ENCODE measurements at places on chromosomes 2 and 18.

DNA sequence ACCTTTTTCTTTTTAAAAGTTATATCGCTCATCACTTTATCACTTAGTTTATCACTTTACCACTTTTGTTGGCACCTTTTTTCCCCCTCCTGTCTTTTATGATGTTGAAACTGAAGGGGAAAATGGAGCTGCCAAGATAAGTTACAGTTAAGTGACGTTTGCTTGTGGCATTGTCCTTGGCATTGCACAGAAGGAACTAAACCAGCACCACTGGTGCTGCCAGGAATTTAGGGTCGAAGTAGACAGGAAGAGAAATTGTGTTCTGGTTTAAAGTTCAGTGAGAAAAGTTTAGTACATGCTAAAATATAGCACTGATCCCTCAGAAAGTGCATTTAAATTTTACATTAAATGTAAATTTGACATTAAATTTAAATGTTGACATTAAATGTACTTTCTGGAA, 49.9 kb downstream of the MYO1B start:
- DNase-seq = no peak

DNA sequence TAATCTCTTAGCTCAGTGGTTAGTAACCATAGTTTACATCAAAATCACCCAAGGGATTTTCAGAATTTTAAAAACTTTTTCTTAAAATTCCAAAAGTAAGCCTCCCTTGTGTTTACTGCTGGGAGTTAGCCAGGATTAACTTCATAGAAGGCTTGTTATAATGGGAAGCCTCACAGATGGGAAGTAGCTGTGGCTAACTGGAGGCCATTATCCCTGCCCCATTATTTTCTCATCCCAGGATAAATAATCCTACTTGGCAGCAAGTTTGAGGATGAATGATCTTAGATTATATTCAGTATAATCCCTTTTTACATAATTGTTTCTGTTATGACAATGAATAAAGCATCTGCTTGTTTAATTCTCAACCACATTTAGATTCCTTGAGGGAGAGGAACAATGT, 25.5 kb downstream of the PLEK start:
- DNase-seq = no peak

- no peak for DNase-seq
Observed at GRCh38 chr2:71930049-71930681, 217.5 kb downstream of the CYP26B1 start.

- no peak for DNase-seq
Observed at GRCh38 chr2:46015671-46016070, 281.5 kb upstream of the EPAS1 start.

DNA sequence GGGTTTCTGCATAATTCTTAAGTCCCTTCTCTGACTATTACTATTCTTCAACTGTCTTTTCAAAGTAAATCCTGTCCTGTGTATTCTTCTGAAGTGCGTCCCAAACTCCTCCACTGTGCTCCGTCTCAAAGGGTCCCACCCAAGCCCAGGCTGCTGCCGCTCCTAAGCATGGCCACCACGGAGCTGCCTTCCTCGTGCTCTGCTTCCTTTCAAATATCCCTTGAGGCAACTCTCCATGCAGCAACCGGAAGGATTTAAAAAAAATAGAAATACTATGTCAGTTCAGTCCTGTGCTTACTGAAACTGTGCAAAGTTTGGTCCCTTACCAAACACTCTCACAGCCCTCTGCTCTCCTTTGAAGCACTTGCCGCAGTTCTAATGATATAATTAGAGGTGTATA, 116.1 kb downstream of the NOL10 start:
- DNase-seq = no peak

DNA sequence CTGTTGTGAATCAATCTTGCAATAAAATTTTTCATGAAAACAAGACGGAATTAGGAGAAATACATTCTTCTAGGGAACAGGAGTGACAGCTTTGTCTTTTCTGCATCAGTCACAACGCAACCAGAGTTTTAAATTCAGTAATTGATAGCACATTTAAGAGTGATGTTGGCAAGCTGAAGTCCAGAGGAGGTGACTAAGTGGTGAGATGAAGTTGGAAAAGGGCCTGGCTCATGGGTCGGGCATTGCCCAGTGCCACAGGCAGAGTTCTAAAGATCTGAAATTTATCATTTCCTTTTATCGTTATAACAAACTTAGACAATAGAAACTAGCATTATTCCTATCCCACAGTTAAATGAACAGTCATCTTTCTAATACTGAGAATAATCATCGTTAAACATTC, 764.6 kb upstream of the ZEB2 start:
- no peak for DNase-seq

- no peak for DNase-seq
Observed at GRCh38 chr2:69514406-69514805, 77.2 kb upstream of the NFU1 start.

- DNase-seq = no peak
Observed at GRCh38 chr2:167342769-167343168, 454.5 kb downstream of the XIRP2 start.

DNA sequence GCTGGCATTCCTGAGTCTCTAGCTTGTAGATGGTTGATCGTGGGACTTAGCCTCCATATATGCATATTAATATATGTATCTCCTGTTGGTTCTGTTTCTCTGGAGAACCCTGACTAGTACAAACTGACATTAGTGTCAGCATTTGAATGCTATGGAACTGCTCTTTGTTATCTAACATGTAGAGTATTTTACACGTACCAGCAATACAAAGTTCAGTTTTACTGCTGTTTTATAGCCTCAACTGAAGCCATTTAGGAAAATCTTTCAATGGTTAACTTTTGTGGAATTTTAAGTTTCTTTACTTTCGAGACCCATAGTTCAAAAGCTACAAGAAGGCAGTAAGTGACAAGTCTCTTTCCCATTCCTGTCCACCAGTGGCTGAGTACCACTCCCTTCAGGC, 418.4 kb downstream of the NUP35 start:
- DNase-seq = no peak

- DNase-seq = no peak
Observed at GRCh38 chr2:74010087-74010541, 25.4 kb downstream of the TET3 start.

DNA sequence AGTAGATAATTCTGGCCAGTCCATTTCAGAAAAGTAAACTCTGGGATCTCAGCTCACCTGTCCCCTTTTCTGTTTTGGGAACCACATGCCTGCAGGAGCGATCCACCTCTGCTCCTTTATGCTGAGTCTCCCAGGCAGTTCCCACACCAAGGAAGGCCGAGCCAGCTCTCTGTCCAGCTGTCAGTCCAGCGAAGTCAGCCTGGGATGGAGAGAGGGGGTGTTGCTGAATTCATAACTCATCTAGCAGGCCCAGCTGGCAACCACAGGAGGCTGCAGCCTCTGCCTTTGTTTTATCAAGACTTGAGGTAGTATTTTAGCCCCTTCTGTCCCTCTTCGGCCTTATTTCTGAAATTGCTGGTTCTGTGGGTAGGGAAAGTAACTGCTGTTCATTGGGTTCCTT, 209.9 kb downstream of the ARL4C start:
- no peak for DNase-seq

DNA sequence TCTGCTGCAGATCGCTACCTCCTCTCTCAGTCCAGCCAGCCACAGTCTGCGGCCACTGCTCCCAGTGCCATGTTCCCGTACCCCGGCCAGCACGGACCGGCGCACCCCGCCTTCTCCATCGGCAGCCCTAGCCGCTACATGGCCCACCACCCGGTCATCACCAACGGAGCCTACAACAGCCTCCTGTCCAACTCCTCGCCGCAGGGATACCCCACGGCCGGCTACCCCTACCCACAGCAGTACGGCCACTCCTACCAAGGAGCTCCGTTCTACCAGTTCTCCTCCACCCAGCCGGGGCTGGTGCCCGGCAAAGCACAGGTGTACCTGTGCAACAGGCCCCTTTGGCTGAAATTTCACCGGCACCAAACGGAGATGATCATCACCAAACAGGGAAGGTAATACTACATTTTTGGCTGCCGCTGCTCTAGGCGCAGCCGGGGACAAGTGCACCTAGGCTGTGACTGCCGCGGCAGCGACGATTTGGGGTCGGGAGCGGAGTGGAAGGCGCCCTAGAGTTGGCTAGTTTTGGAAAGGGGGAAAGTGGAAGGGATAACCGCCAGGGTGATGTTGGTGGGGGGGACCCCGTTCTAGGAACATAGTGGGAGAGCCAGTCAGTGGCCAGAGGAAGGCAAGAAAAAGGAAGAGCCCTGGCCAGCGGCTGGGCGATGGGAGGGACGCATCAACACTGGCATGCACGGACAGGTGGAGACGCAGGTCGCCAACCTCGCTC, 776 bp downstream of the TBR1 start:
- no peak for DNase-seq

- DNase-seq = no peak
Observed at GRCh38 chr2:173401716-173402326, 47.1 kb downstream of the CDCA7 start.

DNA sequence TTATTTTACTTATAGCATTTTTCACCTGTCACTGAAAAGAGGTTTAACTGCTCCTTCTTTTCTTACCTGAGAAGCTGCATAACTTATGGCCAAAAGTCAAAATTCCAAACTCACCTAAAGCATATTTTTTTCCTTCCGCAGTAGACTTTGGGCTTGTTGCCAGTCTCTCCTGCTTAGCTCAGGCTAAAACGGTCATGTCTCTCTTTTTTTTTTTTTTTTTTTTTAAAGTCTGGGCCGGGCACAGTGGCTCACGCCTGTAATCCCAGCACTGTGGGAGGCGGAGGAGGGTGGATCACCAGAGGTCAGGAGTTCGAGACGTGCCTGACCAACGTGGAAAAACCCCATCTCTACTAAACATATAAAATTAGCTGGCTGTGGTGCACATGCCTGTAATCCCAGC, 113.5 kb downstream of the RTN4 start:
- no peak for DNase-seq

- DNase-seq = no peak
Observed at GRCh38 chr2:120605231-120605935, 130.3 kb upstream of the GLI2 start.

GRCh38 chr18:31595121-31595771, 3.6 kb downstream of the TTR start:
- no peak for DNase-seq

- no peak for DNase-seq
Observed at GRCh38 chr2:180101846-180102245, 94.7 kb upstream of the CWC22 start.

- DNase-seq = no peak
Observed at GRCh38 chr18:75135158-75135725, 73.7 kb downstream of the PTGR3 start.

DNA sequence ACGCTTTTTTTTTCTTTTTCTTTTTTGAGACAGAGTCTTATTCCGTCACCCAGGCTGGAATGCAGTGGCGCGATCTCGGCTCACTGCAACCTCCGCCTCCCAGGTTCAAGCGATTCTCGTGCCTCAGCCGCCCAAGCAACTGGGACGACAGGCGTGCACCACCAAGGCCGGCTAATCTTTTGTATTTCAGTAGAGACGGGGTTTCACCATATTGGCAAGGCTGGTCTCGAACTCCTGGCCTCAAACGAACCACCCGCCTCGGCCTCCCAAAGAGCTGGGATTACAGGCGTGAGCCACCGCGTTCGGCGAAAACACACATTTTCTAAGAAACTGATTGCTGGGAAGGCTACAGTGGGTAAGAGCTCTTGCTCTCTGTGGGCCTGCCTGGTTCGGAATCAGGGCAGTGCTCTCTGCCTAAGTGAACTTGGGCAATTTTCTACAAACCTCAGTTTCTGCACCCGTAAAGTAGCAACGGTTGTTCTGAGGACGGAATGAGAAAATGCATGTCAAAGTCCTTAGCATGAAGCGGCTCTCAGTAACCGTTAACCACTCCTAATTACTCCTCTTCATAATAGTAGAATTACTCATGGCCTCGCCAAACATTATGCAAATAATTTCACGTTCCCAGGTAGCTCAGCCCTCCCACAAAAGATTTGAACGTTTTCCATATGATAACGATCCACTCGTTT, 1.0 kb upstream of the PMAIP1 start:
- no peak for DNase-seq

- DNase-seq = no peak
Observed at GRCh38 chr2:86562485-86562921, 740 bp downstream of the CHMP3 start.

GRCh38 chr2:166958986-166959481, 70.8 kb downstream of the XIRP2 start:
- DNase-seq = no peak

Measured in activated T-cell treated with anti-CD3 and anti-CD28 coated beads for 48 hours (primary cell).